CD4-positive, alpha-beta T cell treated with Interleukin-4 for 4 hours (primary cell): ENCODE measurements at places on chromosomes 5 and 9.

GRCh38 chr5:39138892-39139291 lies 64.7 kb upstream of the RICTOR start:
- no peak for DNase-seq

DNA sequence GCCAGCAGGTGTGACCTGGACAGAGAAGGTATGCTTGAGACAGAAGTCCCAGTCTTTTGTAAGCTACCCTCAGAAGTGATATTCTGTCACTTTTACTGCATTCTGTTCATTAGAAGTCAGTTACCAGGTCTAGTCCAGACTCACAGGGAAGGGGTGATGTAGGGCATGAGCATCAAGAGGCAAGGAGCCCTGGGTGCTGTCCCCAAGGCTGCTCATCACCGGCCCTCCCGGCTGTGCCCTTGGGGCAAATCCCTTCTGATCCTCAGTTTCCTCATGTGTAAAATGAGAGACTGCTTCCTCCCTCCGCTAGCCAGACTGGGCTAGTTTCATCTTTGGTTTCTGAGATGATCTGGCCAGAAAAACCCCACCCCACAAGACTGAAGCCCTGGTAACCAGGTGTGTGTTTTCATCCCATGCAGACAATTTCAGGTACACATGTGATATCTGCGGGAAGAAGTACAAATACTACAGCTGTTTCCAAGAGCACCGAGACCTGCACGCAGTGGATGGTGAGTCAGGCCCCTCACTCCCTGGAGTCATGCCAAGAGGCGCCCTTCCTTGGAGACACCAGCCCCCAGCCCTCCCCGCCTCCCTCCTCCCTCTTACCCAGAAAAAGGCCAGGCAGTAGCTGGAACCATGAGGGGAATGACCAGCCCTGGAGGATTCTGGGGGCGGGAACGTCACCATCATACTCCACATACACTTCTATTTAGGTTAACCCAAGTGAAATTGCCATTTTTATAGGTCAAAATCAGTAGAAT lies 71.0 kb downstream of the AMBP start:
- DNase-seq, result no peak

DNA sequence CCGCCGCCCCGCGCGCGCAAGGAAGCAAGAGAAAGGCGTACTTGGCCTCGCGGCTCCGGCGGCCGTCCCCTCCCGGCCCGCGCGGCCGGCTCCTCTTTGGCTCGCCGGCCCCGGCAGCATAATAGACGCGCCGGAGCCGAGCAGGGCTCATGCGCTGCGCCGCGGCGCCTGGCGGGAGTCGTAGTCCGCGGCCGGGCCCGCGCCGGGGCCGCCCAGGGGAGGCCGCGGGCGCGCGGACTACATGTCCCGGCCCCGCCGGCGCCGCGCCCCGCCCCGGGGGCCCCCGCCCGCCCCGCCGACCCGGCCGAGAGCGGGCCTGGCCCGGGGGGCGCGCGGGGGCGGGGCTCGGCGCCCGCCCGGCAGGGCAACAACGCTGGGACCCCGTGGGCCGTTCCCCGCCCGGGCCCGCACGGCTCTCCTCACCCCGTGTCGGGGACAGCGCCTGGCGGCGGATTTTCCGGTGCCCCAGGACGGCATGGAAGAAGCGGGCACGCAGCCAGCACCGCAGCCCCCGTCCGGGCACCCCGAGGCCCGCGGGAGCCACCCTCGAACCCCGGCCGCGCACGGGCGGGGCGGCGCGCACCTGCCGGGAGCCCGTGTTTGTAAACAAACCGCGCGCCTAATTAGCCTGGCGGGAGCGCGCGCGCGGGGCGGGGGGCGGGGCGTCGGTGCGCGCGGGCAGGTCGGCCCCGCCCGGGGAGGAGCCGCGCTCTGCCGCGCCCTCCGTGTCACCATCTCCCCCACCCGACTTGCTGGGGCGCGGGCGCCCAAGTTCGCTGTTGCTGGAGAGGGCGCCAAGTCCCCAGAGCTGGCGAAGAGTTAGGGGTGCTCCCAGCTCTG lies at the start of gene BRD3:
Gene BRD3, minus strand, starts transcription at position 123 of the 840 bp plus-strand sequence. CDS start 14,549 bp downstream, outside the sequence.
- peak; percentile 80 for DNase-seq

DNA sequence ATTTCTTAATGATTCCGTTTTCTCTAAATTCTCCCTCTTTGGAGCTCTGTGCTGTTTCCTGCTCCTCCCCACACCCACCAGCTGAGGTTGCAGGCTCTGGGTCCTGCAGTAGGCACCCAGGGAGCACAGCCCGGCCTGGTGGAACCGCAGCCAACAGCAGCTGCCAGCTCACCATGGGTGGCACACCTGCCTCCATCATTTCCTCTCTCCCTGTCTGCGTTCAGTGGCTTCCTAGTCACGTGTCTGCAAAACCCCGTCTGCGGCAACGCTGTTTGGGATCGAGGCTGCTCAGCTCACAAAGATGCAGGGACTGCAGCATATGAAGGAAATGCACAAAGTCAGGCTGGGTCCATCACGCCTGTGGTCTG lies 367.8 kb downstream of the IRX2 start:
- no peak for DNase-seq

- DNase-seq, result no peak
These were observed 416.5 kb upstream of the CCNH start for GRCh38 chr5:87829217-87829551.

DNA sequence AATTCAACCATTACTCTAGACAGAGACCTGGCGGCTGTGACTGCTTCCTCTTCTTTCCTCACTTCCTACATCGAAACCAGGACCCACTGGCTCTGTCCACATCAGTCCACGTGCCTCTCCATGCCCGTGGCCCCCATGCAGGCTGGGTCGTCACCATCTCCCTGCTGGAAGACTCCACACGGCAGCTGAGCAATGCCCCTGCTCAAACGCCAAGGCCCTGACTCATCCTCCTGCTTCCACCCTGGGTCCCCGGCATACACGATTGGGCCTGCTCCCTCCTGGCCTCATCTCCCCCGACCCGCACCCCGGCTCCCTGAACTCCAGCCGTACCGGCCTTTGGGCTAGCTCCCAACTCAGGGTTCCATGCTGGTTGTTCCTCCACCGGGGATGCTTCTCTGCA lies 67.2 kb upstream of the IER5L start:
- no peak for DNase-seq

- DNase-seq, result no peak
These were observed 521.0 kb upstream of the WWC1 start for GRCh38 chr5:167770461-167770860.
